Stimulated activated CD4-positive, alpha-beta T cell treated with anti-CD3 and anti-CD28 coated beads, Interleukin-2, amount 100 ng/mL, for 4 hours (primary cell): ENCODE measurements at places on chromosomes 5 and 9.

DNA sequence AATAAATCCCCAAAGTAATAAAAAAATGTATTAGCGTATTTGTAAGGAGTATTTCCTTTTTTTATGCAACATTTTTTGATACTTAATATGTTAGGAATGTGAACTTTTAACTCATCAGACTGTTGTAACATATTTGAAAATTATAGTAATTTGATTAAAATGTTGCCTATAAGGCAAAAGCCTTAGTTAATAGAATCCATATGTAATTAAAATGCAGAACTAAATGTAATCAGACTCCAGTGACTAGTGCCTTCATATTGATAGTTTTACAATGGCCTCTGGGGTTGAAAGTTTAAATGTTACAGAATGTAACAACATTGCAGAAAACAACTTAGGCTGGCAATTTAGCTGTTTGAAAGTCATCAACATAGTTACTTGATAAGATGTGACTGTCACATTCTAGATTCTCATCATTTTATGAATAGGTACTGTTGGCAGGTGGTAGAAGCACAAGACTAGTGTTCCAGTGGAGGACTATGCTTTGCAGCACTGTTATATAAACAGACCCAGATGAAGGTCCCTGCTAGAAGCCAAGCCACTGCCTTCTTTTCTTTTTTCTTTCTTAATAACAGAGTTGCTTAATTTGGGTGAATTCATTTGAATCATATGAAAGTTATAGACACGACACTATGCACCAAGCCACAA is 382.9 kb downstream of the CCDC171 start:
- DNase-seq: no peak

GRCh38 chr5:174148721-174149120 is 103.2 kb downstream of the NSG2 start:
- DNase-seq: no peak

DNA sequence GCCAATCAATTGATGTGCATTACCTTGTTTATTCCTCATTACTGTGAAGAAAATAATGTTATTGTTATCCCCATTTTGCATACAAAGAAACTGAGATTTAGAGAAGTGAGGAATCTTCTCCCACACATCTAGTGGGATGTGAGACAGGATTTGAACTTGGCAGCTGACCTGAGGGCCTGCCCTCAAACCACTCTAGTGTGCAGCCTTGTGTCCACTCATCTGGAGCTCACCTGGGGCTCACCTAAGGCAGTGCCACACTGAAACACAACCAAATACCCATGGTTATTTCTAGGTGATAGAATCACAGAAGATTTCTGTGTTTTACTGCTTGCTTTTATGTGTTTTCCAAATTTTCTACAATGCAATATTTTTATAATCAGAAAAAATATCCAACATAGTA is 94.7 kb upstream of the SAP30L start:
- no peak for DNase-seq

- DNase-seq: no peak
Measured at GRCh38 chr5:178340187-178340586, 107.6 kb upstream of the PHYKPL start.

GRCh38 chr9:116260531-116260930 is 106.9 kb downstream of the PAPPA start:
- DNase-seq: no peak

DNA sequence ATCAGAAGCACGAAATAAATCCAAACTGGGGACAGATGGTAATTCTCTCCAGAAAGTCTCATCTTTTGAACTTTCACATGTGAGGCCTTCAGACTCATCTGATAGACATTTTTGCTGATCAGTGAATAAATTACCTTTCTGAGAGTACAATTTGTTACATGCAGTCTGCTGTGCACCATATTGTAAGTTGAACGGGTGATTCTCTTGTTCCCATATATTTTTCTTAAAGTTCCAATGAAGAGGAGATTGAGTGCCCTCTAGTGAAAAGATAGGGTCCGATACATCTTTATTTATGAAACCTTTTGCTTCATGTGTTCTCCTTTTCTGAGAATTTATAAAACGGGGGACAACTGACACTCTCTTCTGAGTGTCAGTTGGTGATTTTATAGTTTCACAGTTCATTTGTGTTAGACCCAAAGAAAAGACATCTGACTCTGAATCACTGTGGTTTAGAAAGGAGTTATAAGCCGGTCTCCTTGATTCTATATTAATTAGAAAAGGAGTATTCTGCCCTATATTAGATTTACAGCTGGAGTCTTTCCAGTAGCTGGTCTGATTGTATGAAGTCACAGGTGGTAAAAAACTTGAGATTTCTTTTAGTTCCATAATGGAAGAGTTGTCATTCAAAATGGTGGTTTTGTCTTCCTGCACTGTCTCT is 30.4 kb downstream of the GNG10 start:
- DNase-seq: no peak

- no peak for DNase-seq
Measured at GRCh38 chr5:72451741-72452505, 55.3 kb downstream of the ZNF366 start.

DNA sequence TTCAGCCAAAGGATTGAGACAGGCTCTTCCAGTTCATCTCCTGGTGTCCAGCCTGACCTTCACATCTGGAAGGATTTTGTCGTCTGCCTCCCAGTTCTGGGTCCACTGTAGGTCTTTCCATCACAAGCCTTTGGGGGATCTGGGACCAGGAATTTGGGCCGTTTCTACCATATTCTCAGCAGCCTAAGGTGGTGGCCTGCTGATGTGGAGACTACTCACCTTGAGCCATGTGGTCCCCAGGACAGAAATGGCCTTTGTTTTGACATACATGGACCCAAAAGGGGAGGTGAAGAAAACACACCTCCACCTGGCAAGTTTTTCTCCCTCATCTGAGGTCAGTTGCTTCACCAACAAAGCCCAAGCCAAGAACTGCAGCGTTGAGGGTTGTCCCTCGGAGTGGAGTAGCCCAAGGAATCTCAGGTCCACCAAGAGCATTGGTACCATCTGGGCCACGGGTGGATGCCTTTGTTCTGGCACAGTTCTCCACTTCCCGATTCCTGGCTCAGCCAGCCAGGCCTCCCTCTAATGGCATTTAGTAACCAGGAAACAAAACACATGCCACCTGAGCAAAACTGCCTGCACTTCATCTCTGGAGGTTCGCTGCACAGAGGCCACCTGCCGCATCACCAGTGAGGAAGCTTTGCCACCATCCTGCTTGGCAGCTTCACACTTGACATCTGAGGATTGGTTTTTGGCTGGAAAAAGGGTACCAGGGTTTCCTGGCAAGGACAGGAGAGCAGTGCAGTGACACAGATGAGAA is 24.7 kb downstream of the AMBP start:
- DNase-seq: no peak

GRCh38 chr5:18882154-18882553 is 1105.8 kb downstream of the CDH18 start:
- DNase-seq: no peak

DNA sequence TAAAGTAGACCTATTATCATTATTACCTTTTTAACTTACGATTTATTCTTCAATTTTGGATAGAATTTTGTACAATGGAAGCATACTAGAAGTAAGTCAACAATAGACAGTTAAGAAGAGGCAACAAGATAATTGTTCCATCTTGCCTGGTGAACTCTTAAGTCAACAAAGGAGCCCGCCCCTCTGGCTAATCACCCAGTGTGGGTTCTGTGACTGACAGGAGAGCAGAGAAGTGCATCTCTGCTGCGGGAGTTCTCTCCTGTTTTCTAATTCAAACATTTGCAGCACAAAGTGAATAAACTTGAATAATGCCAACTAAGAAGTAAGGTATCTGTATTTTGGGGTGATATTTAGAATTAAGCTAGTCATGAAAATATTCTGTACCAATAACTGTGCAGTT is 6.7 kb upstream of the ISL1 start:
- DNase-seq: no peak

DNA sequence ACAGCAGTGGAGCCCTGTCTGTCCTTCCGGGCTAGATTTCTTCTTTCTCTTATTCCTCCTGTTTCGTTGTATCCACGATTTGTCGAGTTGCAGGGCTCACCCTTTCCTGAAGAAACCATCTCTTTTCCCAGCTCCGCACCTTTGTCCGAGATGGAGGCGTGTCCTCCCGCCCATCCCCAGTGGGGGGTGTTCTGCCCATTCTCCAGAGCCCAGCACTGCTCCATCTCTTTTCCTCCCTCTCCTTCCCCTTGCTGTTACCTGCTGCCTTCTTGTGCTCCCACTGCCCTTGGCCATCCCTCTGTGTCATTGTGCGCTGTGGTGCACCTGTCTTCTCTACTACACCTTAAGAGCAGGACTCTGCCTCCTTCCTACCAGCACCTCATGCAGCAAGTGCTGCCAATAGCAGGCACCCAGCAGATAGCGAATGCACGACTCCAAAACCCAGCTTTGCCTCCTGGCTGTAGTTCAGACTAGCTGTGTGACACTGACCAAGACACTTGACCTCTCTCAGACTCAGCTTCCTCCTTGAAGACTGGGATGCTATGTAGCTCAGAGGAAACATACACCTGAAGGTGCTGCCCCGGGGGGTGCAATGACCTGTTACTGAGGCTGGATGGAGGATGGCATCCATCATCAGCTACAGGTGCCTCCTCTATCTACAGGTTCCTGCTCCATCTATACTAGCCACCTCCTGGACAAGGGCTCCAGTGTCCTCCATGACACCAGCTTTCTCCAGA is 8.9 kb downstream of the OR13J1 start:
- DNase-seq: no peak

DNA sequence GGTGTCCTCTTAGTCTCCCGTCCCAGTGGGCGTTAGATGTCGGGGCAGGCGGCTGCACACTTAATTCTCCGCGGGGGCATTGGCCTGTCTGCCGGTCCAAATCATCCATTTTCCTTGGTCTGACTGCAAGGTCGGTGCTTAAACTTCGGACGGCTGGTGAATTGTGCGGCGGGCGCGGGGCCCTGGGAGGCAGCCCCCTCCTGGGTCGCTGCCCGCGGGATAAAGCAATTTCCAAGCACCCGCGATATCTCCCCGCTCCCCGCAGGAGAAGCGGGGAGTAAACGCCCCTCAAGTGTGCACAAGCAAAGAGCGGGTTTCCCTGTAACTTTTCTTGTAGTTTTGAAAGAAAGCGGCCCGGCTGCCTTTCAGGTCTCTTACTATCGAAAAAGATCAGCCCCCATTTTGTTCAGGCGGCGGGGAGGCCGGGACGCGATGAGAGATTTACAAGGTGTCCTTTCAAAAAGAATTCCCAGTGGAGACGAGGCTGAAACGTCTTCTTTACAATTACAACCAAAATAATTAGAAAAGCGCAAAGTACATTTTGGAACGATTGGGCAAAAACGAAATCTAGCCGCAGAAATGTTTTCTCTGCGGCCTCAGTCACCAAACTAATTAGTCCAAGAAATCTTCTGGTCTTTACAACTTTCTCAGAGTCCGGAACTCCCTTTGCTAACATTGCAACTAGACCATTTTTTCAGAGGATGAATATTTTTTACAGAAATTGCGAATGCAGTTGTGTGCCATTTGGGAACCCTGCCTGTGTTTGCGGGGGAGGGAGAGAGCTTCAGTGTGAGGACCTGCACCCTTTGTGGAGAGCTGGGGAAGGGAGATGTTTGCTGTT is 1.8 kb downstream of the IRX1 start:
- DNase-seq: no peak

GRCh38 chr9:97307091-97307490 is 368 bp upstream of the CCDC180 start:
- DNase-seq: peak; percentile 2

GRCh38 chr5:161190086-161190485 is 338.1 kb upstream of the ATP10B start:
- no peak for DNase-seq

DNA sequence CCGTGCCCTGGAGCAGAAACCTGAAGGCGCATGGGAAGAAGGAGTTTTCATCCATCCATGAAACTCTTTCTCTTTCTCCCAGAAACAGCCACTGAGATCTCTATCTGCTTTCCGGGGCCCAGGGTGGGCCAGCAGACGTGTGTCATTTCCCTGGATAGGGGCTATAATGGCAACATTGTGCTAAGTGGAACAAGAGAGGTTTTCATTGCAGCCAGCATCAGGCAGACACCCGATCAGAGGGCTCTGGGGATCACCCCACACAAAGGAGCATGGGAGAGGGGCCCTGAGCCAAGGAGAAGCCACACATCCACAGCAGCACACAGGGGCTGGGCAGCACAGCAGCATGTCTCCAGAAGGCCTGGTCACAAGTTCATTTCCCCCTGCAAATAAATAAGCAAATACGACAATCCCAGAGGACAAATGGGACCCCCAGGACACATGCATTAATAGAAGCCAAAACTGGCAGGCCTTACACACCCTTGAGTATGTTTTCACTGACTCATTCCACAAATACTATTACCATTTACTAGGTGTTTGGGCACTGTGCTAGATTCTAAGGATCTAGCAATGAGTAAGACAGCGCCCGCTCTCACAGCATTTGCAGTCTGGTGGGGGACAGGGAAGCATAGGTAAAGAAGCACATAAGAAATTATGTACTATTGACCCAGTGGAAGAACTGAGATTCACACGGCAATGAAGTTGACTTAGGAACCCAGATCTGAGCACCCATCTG is 4.3 kb upstream of the AFAP1L1 start:
- no peak for DNase-seq

GRCh38 chr5:74976651-74977050 is 75.7 kb downstream of the GCNT4 start:
- no peak for DNase-seq

- no peak for DNase-seq
Measured at GRCh38 chr5:53366245-53366644, 114.2 kb upstream of the FST start.

DNA sequence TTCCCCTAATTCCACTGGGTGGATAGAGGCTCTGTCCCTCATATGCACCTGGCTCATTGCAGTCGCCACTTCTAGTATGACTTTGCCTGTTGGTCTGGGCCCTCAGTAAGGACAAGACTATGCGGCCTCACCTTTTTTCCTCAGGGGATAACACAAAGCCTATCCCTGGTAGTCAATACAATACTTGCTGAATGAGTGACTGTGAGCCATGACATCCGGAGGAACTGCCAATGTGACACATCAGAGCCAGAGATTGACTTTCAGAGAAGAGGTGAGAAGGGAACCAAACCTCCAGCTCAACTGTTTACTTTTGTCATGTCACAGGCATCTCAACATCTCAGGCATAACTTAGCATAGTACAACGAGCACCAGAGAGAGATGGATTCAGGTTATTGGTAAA is 371.3 kb downstream of the DMRT2 start:
- no peak for DNase-seq

DNA sequence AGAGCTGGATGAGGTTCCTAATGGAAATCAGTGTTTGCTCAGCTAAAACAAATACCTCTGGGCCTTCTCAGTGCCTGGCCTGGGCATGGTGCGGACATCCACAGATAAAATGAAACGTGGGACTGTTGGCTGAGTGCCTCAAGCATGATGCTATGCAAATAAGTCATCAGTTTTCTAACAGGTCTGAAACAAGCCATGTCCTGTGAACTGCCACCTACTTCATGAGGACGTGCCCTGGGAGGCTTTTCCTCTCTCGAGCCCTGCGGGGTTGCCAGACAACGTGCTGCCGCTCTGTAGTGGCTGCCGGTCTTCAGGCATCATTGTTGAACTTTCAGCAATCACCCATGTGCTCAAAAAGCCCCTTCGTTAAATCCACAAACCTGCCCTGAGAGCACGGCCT is 240.4 kb upstream of the IRX2 start:
- DNase-seq: no peak

- no peak for DNase-seq
Measured at GRCh38 chr9:37960631-37961030, 56.7 kb upstream of the SLC25A51 start.

GRCh38 chr5:176724472-176724871 is 77.2 kb downstream of the TSPAN17 start:
- DNase-seq: no peak

- no peak for DNase-seq
Measured at GRCh38 chr5:172065431-172066065, 59.1 kb upstream of the FBXW11 start.

- DNase-seq: no peak
Measured at GRCh38 chr5:181242031-181242451, 1.7 kb downstream of the RACK1 start.
